ENCODE measurements at places on chromosomes 6 and 20.

- no peak for DNase-seq
Measured at GRCh38 chr20:46801003-46801702, 91.7 kb downstream of the SLC2A10 start.

- DNase-seq = no peak
Measured at GRCh38 chr6:29755295-29755871, 32.1 kb downstream of the HLA-F start.

GRCh38 chr20:64067733-64068307 lies 4.8 kb downstream of the TCEA2 start:
- no peak for DNase-seq

DNA sequence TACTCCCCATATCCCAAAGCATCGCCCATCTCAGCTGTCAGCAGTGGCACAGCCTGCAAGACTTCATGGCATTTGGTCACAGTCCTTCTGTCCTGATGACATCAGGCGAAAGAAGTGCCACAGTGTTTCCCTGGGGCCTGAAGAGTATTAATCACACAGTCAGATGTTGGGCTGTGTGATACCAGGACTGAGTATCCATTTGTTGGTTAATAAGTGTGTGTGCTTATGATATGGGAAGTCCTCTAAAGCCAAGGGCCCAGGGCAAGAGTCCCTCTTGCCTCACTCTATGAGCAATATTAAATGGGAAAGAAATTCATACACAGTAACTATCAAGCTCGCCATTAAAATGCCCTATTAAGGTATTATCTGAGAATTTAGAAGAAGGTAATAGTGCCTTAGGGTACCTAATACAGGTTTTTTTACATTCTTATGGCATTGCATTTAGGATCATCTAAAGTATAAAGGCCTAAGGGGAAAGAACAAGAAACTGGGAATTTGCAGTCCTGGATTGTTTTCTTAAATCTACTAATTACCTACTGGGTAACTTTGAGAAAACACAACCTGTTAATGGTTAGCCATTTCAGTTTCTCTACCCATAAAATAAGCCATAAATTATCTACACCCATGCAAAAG lies 204.1 kb upstream of the PREP start:
- DNase-seq = no peak

DNA sequence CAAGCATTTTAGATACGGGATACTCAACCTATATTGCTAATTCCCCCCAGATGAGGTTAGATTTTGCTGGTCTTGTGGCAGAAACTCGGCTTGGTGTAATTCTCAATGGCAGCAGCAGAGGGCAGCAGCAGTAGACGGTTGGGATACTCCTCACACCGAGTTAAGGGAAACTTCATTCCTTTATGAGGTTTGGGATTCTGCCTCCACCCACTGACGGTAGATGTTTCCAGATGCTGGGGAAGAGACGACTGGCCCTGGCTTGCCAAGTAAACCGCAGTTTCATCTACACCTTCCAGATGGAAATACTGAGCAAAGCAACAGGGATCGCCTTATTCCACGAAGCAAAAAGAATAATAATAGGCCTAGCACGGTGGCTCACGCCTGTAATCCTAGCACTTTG lies 8.2 kb upstream of the TBC1D7 start:
- peak; percentile 21 for DNase-seq

GRCh38 chr20:32702706-32703425 lies 29.1 kb upstream of the C20orf203 start:
- DNase-seq = no peak

- no peak for DNase-seq
Measured at GRCh38 chr6:133891149-133891926, 2.4 kb downstream of the TCF21 start.

GRCh38 chr6:53440336-53440945 lies 91.7 kb upstream of the ELOVL5 start:
- DNase-seq = no peak

GRCh38 chr6:24763578-24763977 lies 11.2 kb upstream of the GMNN start:
- no peak for DNase-seq

All from stimulated activated CD8-positive, alpha-beta memory T cell treated with anti-CD3 and anti-CD28 coated beads, Interleukin-4, amount 100 ng/mL, for 4 hours (primary cell).